ENCODE measurements at places on chromosomes 5 and 9.

DNA sequence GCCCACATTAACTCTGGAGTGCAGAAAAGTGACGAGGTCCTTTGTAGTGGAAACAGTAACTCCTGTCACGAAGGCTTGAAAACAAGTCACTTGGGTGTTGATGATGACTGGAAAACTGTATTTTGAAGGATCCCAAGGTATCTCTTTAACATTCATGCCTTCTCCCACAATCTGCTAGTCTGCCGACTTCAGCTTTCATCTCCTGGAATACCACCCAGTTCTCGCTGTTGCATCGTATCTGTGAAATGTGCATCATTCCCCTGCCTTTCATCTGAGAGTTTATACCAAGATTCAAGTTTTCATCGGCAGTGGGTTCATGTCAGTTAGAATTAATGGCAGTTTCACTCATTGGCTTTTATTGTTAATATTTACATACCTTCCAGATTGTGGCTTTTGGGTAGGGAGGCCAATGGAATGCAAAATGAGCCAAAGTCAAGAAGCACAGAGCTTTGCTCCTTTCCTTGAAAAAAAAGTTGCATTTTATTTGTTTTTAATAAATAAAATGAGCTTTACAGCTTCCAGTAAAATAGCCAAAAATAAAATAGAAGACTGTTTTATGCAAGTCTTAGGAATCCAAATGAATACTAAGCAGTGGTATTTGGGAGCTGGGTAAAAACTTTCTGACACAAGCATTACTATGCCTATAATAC lies 575.2 kb upstream of the WWC1 start:
- DNase-seq, result no peak

DNA sequence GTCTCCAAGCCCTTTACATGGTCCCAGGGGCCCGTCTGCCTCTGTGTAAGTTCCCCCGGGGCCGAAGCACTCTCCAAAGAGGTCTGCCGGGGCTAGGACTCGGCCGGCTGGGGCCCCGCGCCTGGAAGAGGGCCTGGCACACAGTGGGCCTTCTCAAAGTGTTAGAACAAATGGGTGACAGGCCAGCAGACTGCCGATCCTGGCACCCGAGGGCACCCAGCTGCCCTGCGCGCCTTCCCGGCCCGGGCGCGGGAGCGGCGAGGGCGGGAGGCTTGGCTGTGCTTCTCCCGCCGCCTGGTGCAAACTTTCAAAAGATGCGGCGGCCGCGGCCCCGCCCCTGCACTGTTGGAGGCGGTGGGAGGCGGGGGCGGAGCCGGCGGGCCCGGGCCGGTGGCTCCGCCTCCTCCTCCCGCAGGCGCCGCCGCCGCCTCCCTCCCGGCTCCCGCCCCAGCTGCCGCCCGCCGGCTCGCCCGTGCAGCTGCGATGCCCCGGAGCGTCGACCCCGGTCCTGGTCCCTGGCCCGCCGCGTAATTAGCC lies at the start of gene NEURL1B:
Gene NEURL1B (plus strand): TSS at position 442 of the 537 bp plus-strand sequence. CDS start 144 bp downstream, outside the sequence.
- peak; percentile 30 for DNase-seq

- DNase-seq, result no peak
These were observed 13.7 kb upstream of the FBP2 start for GRCh38 chr9:94607423-94607691.

DNA sequence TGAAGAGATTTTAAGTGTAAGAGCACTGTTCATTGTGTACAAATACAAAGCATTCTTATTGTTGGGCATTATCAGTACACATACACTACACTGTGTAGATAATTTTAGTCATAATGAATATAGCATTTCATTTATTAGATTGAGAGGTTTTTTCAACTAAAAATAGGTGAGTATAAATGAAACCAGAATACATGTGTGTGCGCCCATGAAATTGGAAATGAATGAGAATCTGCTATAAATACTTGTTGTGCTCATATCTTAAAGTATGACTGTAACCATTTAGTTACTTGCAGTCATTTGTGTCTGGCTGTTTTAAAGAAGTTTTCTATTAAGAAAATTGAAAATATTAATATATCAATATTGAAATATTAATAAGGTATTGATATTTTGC lies 189.0 kb upstream of the MEF2C start:
- DNase-seq, result no peak

GRCh38 chr5:129362456-129362855 lies 97.6 kb upstream of the ADAMTS19 start:
- no peak for DNase-seq

DNA sequence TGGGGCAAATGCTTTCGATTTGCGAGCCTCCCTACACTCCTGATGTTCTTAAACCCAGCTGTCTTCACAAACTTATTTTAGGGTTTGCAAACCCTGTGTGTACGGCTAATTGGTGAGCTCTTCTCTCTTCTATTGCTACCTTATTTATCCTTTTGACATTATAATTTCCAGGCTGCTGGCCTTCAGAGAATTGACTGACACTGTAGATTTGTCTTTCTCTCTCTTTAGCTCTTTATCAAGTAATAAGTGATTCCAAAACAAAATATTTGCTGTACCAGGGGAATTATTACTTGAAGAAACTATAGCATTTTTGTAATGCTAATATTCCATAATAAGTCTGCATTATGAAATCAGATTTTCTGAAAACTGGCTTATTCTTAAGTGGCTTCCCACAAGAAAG lies 92.5 kb downstream of the NPR3 start:
- DNase-seq, result no peak

DNA sequence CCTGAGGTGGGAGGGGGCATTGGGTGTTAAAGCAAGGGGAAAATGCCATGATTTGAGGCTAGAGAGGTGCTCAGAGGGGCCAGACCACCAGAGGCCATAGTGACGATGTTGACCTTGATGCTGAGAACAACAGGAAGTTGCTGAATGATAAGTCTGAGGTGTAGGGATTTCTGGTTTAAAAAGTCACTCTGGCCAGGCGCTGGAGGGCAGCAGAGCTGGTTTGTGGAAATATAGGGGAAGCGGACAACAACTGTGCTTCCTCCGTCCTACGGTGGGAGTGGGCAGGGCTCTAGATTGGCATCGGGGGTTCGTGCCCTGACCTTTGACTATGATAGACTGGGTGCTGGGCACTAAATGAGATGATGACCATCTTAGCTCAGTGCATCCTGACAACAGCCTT lies 44.7 kb downstream of the STOM start:
- no peak for DNase-seq

DNA sequence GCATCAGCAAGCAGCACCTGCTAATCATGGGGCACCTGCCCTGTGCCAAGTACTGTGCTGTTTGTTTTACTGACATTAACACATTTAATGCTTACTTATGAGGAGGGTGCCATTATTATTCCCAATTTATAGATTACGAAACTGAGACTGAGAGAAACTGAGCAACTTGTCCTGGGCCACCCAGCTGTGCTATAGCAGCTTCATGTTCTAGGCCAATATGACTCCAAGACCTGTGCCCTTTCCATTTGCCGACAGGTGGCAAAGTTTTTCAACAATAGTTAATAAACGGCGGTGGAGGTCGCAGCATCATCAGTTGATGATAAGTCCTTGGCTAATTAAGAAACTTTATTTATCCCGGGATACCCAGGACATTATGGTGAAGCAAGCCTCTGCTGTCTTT lies 55.4 kb downstream of the TIMD4 start:
- DNase-seq, result no peak

GRCh38 chr5:149117970-149118369 lies 23.3 kb upstream of the ABLIM3 start:
- DNase-seq, result no peak

DNA sequence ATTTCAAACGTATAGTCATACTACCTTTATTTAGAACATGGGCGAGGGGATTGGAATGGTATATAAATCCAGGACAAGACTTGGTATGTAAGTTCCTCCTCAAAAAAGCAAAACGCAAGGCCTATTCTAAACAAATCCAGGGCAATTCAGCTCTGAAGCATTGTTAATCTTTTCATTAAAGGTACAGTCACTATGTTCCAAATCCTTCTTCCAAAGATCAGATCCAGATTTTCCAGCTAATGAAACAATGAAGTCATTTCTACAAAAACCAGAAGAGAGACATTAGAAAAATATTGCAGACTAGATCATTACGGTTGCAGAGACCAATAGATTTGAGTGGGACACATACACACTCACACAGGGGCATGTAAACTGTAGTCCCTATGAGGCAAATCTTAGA lies 116.1 kb upstream of the BNC2 start:
- DNase-seq, result no peak

- peak; percentile 38 for DNase-seq
These were observed 407.0 kb downstream of the ENC1 start for GRCh38 chr5:74233571-74233970.
